Lung (tissue), 17 donors: ENCODE measurements at places on chromosomes 2 and 18. TPM values are rescaled to one million over a fixed set of nuclear protein-coding genes. Genes with fewer than 3 reads are reported as not detected.

Gene FBXO48
- 0.67 TPM for polyA plus RNA-seq

Gene POTEI
- 0.02 TPM for polyA plus RNA-seq

Gene NEB
- polyA plus RNA-seq = 1.2 TPM

Gene MFSD2B
- 0.18 TPM for polyA plus RNA-seq

Gene FAP
- polyA plus RNA-seq = 1.8 TPM

Gene EMILIN1
- polyA plus RNA-seq = 74.1 TPM
